Activated naive CD4-positive, alpha-beta T cell treated with anti-CD3 and anti-CD28 coated beads for 36 hours (primary cell): ENCODE measurements at places on chromosomes 12 and 14. TPM values are rescaled to one million over a fixed set of nuclear protein-coding genes. Genes with fewer than 3 reads are reported as not detected.

DNA sequence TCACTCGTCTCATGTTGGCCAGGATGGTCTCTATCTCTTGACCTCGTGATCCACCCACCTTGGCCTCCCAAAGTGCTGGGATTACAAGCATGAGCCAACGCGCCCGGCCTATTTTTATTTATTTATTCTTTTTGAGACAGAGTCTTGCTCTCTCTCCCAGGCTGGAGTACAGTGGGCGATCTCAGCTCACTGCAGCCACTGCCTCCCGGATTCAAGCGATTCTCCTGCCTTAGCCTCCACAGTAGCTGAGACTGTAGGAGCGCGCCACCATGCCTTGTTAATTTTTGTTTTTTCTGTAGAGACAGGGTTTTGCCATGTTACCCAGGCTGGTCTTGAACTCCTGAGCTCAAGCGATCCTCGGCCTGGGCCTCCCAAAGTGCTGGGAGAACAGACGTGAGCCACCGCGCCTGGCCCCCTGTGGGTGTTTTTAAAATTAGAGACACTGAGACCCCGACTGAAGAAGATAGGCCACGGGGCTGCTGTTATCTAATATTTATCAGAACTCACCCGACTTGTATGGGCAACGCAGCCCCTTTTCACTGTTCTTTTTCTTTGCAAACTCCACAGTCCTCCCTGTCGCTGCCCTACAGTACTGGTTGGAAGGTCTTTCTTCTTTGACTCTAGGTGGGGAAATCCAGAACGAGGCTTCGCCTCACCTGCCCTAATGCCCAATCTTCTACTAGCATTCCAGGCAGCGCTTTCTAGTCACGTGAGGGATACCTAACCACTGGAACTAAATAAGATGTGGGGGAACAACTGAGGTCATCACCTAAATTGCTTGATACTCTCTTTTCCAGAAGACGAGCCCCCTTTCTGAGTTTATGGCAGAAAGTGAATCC is 1.4 kb upstream of the GABARAPL1 start:
- DNase-seq: no peak

- DNase-seq: no peak
These were observed 196.9 kb upstream of the BTG1 start for GRCh38 chr12:92342574-92342973.

The STYK1 gene
- total RNA-seq: not detected

The TMX1 gene
- 59.4 TPM for total RNA-seq

DNA sequence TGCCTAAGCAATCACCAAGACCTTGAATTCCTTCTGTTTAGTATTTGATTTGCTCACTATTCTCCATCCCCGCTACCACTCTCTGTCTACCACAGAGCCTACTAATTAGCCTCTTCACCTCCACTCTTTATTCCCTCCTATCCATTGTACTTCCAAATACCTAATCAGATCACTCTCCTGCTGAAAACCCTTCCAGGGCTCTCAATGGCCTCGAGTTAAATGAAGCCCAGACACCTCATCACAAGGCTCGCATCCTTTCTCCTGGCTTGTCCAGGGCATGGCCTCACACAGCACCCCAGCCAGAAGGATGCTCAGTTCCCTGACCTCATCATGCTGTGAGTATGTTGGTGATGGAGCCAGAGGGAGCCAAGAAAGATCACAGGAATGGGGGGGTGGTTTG is 71.4 kb upstream of the PRMT8 start:
- no peak for DNase-seq

DNA sequence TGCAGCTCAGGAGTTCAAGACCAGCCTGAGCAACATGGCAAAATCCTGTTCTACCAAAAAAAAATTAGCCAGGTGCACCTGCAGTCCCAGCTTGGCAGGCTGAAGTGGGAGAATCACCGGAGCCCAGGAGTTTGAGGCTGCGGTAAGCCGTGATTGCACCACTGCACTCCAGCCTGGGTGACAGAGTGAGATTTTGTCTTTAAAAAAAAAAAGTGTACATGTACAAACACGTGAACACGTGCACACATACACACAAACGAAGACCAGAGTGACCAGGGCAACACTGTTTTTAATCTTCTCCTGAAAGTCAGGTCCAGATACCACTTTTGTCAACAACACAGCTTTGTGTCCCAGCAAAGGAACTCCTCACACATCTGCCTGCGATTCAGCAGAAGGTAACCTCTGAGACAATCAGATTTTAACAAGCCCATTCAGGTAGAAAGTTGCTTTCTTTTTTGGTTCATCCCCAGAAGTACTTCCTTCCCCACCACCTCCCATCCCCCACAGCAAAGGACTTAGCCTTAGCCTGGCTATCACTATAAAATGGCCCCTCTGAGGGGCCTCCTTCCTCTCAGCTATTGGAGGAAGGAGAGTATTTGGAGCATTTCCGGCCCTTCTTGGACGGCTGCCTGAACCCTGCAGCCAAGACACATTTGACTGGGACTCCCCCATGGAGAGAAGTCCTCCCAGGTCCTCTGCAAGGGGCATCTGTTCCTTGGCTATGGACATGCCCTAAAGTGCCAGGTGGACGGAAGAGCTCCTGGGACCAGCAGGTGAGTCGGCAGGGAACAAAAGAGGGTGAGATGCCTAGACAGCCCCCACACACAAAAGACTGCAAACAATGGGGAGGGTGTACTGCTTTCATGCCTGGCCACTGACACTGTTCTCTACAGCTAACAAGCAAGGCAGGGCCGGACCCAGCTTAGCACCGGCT is 9.8 kb downstream of the CTDSP2 start:
- DNase-seq: peak; percentile 81

The LRRC10 gene
- not detected for total RNA-seq
